ENCODE measurements at places on chromosomes 6 and 20.

DNA sequence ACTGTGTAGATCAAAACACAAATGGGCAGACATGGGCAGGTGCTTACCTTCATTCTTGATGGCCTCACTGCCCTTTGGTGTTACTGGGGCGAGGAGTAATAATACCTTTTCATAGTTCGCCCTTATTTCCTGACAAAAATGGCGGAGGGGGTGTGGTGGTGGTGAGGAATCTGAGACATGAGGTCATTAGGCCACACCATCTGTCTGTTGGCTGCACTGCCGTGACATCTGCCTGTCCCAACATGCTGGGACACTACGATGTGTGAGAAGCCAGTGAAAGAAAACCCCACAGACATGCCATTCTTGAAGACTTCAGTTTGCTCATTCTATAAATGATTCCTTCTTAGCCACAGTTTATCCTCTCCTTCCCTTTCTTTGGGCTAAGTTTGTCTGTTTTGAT is 13.4 kb upstream of the MAPRE1 start:
- DNase-seq: no peak

GRCh38 chr20:48681873-48682426 is 145.8 kb downstream of the PREX1 start:
- no peak for DNase-seq

DNA sequence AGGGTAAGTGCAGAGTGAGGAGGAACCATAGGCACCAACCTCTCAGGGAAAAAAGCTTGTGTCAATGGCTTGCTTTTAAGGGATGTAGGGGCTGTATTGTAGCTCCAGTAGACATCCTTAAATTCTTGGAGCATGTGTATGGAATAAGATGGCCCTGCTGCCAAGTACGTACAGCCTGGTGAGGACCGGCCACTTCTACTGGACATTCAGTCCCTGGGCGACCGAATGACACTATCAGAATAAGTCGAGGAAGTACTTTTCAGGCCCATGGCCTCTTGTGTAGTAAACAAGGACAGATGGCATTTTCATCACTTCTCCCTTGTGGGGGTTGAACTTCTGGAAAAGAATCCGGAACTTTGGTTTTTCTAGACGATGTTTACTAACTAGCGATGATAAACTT is 32.8 kb downstream of the GFRA4 start:
- no peak for DNase-seq

DNA sequence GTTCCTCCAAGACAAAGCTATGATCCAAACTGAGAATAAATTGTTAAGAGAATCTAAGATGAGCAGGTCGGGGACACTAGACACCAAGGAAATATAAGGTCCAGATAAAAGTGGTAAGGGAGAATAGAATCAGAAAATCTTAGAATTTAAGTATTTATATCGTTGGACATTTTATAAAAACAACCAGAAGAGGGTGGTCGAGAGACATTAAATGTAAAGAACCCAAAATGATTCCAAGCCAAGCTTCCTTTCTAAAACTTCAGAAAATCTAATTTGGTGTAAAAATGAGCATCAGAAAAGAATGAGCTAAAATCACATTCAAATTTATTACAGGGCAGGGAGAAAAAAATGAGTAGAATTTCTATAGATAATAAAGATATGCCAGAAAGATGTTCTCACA is 97.8 kb upstream of the OGFRL1 start:
- DNase-seq: peak; percentile 69

GRCh38 chr6:72824833-72825232 is 203.0 kb downstream of the KCNQ5 start:
- DNase-seq: no peak

DNA sequence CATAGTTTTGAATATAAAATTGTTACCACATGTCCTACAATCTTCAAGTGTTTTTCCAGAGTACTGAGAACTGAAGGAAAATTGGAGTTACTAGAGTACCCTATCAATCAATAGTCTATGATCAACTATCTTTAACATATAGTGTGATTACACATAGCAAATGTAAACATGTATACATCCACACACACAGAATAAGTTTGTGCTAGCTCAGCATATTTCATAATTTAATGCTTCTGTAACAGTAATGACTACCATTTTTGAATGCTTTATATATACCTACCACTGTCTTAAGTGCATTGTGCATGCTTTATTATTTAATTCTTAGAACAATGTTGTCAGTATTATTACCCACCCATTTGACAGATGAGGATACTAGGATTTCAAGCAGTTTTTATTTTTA is 523.9 kb downstream of the HAO1 start:
- no peak for DNase-seq

DNA sequence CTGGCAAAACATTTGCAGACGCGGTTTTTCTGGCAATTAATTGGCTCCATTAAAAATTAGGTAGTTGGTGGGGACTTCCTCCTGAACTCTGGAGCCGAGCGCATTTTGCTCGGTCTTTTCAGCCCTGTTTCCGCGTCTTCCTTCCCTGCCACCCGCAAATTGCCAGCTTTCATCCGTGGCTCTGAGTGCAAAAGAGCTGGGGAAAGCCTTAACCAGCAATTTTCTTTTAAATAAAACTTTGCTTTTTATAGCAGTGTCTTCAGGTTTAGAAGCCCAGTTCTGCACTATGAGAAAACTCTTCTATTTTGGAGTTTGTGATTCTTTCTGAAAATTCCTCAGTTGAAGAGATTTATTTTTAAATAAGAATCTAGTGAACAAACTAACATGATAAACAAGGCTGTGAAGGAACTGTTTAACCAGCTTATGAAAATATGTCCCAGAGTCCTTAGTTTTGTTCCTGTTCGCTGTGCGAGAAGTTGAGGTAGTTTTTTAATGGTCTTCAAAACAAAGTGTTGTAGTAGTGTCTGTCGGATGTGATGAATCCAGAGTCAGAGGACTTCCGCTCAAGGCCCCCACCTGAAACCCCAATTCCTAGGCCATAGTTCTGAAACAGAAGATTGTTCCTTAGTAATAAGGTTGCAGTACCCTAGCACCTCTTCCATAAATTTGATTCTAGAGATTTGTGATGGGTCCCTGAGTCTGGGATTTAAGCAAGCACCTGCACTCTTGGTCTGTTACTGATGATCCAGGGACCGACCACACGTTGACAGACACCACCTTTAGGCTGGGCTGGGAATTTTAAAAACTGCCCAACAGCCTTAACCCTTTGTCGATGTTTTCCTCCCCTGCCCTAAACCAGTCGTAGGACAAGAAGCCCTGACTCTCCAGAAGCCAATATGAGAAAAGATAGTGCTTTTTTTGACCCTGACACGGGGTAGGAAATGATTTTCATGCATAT is 950 bp downstream of the KCTD20 start:
- DNase-seq: peak; percentile 75

GRCh38 chr6:75431379-75431778 is 62.2 kb downstream of the FILIP1 start:
- DNase-seq: no peak

- peak; percentile 33 for DNase-seq
Observed at GRCh38 chr6:81843302-81843701, 90.8 kb upstream of the TENT5A start.
